ENCODE measurements at places on chromosomes 3 and 15.

DNA sequence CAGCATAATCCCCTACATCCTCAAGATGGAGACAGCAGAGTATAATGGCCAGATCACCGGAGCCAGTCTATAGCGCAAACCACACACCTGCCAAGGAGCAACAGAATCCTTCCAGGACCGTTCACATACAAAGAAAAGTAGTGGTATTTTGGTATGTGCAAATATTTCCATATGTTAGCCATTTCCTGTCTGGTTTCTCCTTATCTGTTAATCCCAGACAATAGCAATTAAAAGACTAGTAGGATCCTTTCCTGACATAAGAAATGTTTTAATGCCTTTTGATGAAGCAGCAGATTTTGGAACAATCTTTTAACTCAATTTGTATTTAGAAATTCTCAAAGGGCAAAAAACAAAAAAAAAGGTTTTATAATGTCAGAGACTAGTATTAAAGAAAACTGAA, 22.2 kb downstream of the MRPS25 start:
- H3K4me1 ChIP-seq, result no peaks in the 10 kb centered on the region
- peaks cover 21% of the 10 kb centered on the region for H3K36me3 ChIP-seq
- H3K27ac ChIP-seq, result peak overlapping the region; percentile 32
- no peak for DNase-seq
- H3K4me3 ChIP-seq, result no peak overlapping the region

DNA sequence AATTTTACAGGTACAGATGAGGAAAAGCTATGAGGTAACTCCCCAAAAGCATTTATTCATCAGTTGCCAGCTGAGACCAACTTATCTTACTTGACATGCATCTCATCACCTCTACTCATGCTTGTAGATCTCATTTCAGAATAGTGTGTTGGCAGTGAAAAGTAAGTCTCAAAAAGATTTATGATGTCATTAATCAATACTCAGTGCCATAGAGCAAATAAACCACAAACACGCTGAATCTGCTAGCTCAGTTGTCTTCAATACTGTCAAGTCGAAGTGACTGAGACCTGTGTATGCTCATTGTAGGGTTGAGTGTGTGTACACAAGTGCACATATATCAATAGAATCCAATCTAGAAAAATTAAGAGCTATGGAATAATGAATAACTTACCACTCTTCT, 413.5 kb downstream of the CNTN3 start:
- H3K36me3 ChIP-seq, result no peaks in the 10 kb centered on the region
- no peaks in the 10 kb centered on the region for H3K27me3 ChIP-seq
- no peaks in the 10 kb centered on the region for H3K4me1 ChIP-seq
- no peak for DNase-seq

- H3K27ac ChIP-seq, result peak overlapping the region; percentile 96
- H3K4me3 ChIP-seq, result peak overlapping the region; percentile 96
- peaks cover 45% of the 10 kb centered on the region for H3K4me1 ChIP-seq
- DNase-seq, result peak; percentile 80
These were observed 615 bp downstream of the VPS18 start for GRCh38 chr15:40894681-40895448.

GRCh38 chr15:26561896-26562295, 211.0 kb downstream of the GABRB3 start:
- H3K4me3 ChIP-seq, result no peak overlapping the region
- DNase-seq, result no peak
- no peak overlapping the region for H3K27ac ChIP-seq
- H3K4me1 ChIP-seq, result no peaks in the 10 kb centered on the region
- no peaks in the 10 kb centered on the region for H3K27me3 ChIP-seq
- H3K36me3 ChIP-seq, result no peaks in the 10 kb centered on the region

DNA sequence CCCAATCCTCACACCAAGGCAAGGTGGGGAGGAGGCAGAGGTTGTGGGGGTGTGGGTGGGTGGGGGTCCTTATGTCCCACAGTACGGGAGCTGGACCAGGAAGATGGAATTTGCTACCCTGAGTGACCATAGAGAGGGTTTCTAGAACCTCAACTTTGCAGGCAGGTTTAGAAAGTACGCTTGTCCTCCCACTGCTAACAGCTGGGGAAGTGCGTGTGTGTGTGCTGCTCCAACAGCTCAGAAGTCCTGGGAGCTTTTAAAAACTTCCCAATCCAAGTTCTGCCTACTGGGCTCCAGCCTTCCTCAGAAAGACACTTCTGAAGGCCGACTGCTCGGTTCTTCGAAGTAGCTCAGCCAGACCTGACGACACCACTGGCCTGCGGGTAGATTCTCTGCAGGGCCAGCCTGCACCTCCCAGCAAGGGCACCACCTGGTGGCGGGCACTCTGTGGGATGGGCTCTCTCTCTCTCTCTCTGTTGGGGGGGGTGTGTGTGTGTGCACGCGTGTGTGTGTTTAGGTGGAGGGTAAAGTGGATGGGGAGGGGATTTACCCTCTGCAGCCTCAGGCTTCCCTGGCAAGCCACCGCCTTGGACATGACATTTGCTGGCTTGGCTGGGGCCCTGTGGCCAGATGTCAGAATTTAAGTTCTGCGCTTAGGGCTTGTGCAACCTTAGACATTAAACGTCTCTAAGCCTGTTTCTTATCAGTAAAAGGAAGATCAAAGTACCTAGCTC, 15.6 kb downstream of the TMEM158 start:
- H3K4me1 ChIP-seq, result peaks cover 4% of the 10 kb centered on the region
- peak overlapping the region; percentile 40 for H3K27ac ChIP-seq
- peaks cover 16% of the 10 kb centered on the region for H3K27me3 ChIP-seq
- no peaks in the 10 kb centered on the region for H3K36me3 ChIP-seq

DNA sequence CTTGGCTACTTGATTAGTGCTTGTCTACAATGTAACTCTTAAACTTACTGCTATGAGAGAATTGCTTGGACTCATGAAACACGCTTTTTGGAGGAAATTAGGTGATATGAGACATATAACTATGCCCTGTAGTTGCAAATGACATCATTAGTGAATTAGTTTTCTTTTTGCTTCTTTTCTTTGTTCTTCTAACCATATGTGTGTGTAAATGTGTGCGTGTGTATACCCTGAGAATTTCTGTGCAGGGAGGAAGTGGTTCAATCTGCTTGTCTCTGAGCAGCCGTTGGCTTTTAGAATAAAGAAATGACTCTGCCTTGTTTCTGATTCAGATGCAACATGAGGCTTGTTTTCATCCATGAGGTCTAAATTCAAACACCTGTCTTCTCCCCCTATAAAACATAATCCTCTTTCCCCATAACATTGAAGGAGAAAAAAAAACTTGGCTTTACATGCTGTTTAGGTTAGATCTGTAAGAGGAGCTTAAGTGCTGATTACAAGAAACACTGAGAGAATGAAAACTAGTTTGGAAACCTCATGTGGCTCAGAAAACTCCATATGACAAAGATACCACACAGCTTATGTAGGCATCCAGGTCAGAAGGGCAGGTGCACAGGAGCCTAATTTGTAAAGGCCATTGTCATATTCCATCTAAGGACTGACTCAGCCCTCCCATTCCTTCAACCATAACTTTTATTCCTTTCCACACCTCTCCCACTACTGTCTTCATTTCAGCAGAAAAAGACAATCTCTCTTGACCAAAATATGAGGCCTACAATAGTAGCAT, 30.5 kb upstream of the BLM start:
- H3K27ac ChIP-seq, result peak overlapping the region; percentile 72
- peak; percentile 41 for DNase-seq
- H3K36me3 ChIP-seq, result no peaks in the 10 kb centered on the region
- peaks cover 28% of the 10 kb centered on the region for H3K4me1 ChIP-seq
- peak overlapping the region; percentile 44 for H3K4me3 ChIP-seq
- H3K27me3 ChIP-seq, result no peaks in the 10 kb centered on the region

GRCh38 chr15:87680208-87680607, 576.3 kb downstream of the NTRK3 start:
- no peak for DNase-seq
- H3K4me3 ChIP-seq, result no peak overlapping the region
- peaks cover 4% of the 10 kb centered on the region for H3K36me3 ChIP-seq
- no peaks in the 10 kb centered on the region for H3K27me3 ChIP-seq
- H3K4me1 ChIP-seq, result no peaks in the 10 kb centered on the region
- no peak overlapping the region for H3K27ac ChIP-seq

GRCh38 chr3:94524102-94524919, 461.4 kb downstream of the NSUN3 start:
- no peaks in the 10 kb centered on the region for H3K27me3 ChIP-seq
- H3K36me3 ChIP-seq, result no peaks in the 10 kb centered on the region
- no peaks in the 10 kb centered on the region for H3K4me1 ChIP-seq
- H3K27ac ChIP-seq, result no peak overlapping the region
- no peak for DNase-seq
- no peak overlapping the region for H3K4me3 ChIP-seq

GRCh38 chr3:94303897-94304296, 241.0 kb downstream of the NSUN3 start:
- H3K27ac ChIP-seq, result no peak overlapping the region
- no peaks in the 10 kb centered on the region for H3K4me1 ChIP-seq
- H3K36me3 ChIP-seq, result no peaks in the 10 kb centered on the region
- no peak for DNase-seq

DNA sequence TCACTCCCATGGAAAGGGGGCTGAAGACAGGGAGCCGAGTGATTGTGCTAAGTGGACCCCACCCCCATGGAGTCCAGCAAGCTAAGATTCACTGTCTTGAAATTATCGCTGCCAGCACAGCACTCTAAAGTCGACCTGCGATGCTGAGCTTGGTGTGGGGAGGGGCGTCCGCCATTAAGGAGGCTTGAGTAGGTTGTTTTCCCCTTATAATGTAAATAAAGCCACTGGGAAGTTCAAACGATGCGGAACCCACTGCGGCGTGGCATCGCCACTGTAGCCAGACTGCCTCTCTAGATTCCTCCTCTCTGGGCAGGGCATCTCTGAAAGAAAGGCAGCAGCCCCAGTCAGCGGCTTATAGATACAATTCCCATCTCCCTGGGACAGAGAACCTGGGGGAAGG, 10.9 kb upstream of the SRGAP3 start:
- no peak overlapping the region for H3K27ac ChIP-seq
- no peaks in the 10 kb centered on the region for H3K4me1 ChIP-seq
- no peak overlapping the region for H3K4me3 ChIP-seq
- H3K27me3 ChIP-seq, result peaks cover 25% of the 10 kb centered on the region

DNA sequence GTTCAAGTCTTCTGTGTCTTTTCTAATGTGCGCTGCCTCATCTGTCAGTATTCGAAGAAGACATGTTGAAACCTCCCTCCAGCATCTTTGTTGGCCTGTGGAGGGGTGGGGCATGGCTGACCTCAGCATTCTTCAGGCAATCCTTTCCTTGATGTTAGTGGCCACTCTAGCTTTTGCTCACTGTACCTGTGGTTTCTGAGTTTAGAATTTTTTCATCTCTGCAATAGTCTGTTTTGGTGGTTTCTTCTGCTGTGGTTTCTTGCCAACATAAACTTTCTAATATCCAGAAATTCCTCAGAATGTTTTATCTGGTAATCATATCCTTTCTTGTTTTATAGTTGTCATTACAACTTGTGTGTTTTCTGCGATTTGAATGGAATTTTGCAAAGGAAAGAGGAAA, 251.3 kb upstream of the NR2E3 start:
- H3K4me3 ChIP-seq, result no peak overlapping the region
- DNase-seq, result no peak
- H3K27ac ChIP-seq, result no peak overlapping the region
- no peaks in the 10 kb centered on the region for H3K4me1 ChIP-seq

GRCh38 chr15:101037090-101037830, 118.1 kb downstream of the LRRK1 start:
- peaks cover 4% of the 10 kb centered on the region for H3K4me1 ChIP-seq
- peaks cover 18% of the 10 kb centered on the region for H3K36me3 ChIP-seq
- H3K27ac ChIP-seq, result no peak overlapping the region
- H3K4me3 ChIP-seq, result no peak overlapping the region
- DNase-seq, result no peak
- H3K27me3 ChIP-seq, result peaks cover 83% of the 10 kb centered on the region

Measured in natural killer cell treated with Interleukin-12 subunit alpha and Interleukin-12 subunit beta and Interleukin-15 and Interleukin-18, amount 100 ng/mL, for 72 hours (primary cell).